RWPE1 (cell line): ENCODE measurements at places on chromosomes 6 and 20.

GRCh38 chr6:54217018-54217417, 91.2 kb upstream of the TINAG start:
- DNase-seq, result no peak

- no peak for DNase-seq
Observed at GRCh38 chr6:42336431-42336830, 115.3 kb downstream of the TRERF1 start.

- no peak for DNase-seq
Observed at GRCh38 chr6:166656230-166657151, 29.4 kb upstream of the RPS6KA2 start.

GRCh38 chr6:112332274-112332673, 14.9 kb upstream of the RFPL4B start:
- no peak for DNase-seq

DNA sequence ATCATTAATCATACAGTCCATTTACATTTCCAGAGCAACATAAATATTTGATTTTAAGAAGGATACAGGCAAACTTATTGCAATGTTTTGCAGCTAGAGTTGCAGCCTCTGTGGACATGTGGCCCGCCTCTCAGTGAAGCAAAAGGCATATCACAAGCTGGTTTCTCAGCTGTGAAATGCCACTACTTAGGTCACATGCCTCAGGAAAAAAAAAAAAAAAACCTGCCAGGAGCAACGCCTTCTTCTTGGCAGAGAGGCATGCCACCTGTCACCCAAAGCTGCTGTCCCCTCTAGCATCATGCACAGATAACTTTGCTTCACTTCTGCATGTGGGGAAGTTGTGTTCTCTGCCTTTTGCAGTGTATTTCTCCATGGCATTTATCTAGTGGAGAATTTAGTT, 18.5 kb downstream of the GRM1 start:
- DNase-seq, result no peak

DNA sequence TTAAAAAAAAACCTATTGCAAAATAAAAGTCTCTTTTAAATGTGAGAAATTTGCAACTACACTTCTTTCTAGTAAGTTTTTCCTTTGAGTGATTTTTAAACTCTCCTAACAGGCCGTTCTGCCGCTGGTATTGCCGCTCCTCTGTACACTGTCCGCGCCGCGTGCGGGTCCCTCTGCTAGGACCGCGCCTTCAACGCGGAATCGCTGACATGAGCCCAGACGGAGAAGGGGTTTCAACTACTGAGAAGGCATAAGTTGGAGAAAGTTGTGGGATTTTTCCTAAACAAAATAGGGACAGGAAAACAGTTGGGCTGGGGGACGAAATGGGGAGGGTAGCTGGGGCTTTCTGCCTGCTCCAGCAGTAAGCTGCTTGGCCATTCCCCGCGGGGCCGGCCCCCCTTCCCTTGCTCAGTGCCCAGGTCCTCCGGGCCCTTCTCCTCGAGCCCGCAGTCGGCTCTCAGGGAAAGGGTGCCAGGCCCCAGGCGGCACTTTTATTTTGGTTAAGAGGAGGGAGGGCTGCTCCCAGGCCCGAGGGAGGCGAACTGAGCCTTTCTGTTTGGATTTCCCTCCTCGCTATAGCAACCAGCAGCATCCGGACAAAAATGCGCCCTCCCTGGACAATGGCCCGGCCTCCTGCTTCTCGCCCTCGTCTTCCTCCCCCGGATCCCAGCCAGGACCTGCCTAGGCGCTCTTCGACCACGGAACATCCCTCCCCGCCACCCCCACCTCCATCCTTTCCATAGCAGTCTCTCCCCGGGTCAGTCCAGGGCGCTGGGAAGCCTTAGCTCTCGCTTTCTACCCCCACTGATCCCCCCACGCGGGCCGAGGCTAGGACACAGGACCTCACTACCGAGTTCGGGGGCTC, 6.8 kb upstream of the POU3F2 start:
- DNase-seq, result no peak

DNA sequence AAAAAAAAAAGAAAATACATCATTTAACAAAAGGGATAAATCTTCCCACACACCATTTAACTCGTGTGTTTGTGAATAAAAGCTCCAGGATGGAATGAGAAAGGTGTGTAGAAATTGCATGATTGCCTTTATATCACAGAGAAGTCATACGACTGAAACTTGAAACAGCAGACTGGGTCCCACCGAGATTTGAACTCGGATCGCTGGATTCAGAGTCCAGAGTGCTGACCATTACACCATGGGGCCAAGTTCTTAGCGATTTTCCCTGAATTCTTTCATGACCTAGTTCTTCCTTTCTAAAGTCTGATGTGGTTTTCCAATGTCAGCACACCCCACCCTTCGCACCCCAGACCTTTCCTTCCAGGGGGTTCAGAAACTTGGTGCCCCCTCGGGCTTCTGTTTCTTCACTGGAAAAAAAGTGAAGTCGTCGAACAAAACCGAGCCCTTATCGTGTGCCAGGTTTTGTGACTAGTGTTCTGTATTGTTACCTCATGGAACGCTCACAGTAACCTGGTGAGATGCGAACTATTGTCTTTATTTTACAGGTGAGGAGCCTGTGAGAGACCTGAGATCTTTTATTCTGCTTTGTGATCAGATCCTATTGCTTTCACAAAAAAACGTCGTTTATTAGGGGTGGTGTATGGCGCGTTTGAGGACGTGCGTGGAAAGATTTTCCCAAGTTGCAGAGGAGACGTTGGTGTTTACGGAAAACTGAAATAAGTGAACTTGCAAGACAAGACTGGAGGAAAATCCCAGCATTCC, 120.8 kb downstream of the OR2B2 start:
- peak; percentile 44 for DNase-seq

DNA sequence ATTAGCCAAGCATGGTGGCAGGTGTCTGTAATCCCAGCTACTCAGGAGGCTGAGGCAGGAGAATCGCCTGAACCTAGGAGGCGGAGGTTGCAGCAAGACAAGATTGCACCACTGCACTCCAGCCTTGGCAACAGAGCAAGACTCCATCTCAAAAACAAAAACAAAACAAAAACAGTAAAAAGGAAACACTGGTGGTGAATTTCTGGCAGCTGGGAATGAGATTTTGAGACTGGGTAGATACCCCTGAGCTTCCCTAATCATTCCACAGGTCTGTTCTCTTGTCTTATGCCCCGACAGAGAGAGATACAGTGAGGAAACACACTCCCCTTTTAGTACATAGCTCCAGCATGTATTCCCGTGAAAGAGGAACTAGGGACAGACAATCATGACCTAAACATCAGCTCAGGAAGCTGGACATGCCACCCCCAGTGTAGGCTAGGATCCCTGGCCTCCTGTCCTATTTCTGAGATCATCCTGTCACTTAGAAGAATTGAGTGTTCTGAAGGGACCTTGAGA, 9.6 kb downstream of the MAN1A1 start:
- DNase-seq, result no peak

DNA sequence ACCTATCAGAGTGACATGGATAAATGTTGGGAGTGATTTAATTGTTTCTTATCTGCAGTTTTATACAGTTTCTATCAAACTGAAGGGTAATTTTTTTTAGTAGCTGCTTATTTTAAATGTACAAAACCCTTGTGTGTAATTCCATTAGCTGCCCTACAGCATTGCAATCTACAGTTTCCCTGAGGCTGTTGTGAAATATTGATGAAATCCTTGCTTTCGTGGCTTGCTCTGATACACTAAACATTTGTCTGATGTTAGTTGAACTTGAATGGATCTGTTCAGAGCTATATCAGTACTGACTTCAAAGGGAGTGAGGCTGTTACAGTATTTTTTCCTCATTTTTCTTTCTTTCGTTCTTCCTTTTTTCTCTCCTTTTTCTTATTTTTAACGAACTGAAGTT, 255.4 kb downstream of the TSHZ2 start:
- DNase-seq, result no peak

GRCh38 chr6:25360621-25361020, 81.4 kb downstream of the CARMIL1 start:
- DNase-seq, result peak; percentile 29

GRCh38 chr6:107550241-107550840, 60.4 kb downstream of the SOBP start:
- DNase-seq, result no peak

GRCh38 chr6:145497006-145497405, 238.3 kb downstream of the EPM2A start:
- no peak for DNase-seq

DNA sequence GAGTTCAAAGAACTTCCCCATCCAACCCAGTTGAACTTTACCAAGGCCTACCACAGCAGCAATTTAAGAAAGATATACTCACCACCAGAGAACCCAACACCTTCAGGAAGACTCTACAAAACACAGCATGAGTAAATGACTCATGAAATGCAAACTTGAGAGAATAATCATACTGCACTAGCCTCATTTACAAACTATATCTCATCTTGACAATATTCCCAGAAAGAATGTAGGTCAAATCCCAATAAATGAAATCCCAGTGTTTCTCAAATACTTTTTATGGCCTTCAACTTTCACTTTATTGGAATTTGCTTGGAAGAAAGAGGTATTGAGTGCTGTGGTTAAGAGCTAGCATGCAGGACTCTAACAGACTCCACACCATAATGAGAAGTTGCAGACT, 60.0 kb downstream of the FYN start:
- no peak for DNase-seq

GRCh38 chr6:42726485-42727086, 4.2 kb upstream of the PRPH2 start:
- peak; percentile 83 for DNase-seq

DNA sequence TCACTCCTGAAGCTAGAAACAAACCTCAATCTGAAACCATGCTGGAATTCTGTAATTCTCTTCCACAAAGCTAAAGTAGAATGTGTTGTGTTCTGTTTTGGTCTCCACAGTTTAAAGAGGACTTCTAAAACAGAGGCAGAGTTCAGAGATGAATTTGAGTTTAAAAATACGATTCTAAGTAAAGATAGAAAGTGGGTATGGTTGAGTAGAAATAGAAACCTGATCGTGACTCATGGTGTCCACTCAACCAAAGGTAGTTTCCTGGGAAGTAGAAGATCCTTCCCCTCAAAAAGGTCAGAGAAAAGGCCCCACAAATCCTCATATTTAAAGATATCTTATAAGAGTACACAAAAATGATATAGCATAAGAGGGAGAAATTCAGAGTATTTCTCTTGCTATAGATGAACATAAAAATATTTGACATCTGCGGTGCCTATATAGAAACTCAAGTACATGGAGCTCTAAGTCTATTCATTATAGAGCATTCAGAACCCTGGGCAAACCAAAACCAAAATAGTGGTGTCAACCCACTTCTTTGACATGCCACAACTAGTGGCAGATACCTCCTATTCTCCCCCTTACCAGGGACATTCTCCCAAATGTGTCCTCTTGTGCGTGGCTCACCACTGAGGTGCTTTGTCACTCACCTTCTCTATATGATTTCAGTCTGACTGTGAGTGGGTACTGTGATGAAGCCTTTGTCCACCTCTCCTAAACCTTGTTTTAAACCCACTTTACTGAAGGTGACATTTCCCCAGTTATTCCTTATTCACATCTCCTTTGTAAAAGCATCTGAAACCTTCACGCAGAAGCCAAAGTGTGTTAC, 84.5 kb downstream of the PLCB1 start:
- DNase-seq, result no peak

DNA sequence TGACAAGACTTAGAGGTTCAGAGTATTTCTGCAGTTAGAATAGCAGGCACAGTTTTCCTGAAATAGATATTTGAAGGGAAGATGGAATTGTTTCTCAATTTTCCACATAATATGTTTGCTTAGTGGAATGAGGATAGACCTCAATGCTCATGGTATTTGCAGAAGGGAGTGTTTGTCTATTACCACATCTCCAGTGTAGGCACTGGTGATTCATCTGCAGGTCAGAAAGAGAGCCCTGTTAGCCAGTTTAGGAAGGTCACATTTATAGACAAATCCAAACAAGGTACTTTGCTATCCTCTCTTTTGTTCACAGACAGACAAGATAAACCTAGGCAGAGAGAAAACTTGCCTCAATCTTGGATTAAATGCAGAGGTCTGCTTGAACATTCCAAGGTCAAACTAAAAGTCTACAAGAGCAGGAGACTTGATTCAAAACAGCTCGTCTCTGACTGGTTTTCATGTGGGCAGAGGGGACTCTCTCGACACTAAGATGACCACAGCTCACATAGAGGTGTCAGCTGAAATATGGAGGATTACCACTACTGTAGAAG, 22.8 kb downstream of the ISM1 start:
- DNase-seq, result peak; percentile 66

GRCh38 chr20:53186635-53187034, 214.5 kb downstream of the TSHZ2 start:
- no peak for DNase-seq

- DNase-seq, result no peak
Observed at GRCh38 chr20:10951216-10951615, 277.4 kb upstream of the JAG1 start.

DNA sequence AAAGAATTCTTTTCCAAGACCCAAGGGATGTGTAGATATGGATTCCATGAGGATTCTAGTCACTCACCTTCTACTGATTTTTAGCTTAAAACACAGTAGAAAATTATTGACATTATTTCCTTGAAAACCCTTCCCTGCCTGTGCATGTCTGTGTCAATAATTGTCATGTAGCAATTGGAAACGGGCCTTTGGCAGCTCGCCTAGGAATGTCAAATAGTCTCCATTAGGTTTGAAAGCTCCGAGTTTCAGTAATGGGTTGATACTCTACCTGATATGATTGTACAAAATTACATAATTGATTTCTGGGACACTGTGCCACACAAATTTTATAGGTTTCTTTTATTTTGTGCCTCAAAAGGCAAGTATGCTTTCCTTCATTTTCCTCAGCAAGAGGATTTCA, 515.2 kb upstream of the ARID1B start:
- no peak for DNase-seq

GRCh38 chr6:12012558-12013306, 620 bp downstream of the HIVEP1 start:
- DNase-seq, result peak; percentile 63
